ENCODE measurements at places on chromosomes 3 and 15.

DNA sequence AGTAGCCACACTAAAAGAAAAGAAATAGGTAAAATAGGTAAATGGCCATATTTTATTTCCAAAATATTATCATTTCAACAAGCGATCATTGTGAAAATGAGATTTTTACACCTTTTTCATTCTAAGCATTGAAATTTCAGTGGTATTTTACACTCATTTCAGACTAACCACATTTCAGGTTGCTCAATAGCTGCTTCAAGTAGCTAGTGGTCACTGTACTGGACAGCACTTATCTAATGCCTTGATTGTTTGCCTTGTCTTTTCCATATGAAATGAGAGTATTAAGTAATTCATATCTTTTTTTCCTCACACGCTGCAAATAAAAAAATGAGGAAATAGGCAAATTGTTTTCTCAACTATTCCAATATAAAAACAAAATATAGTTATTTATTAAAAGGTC lies 332.8 kb downstream of the NLGN1 start:
- no peak for DNase-seq

DNA sequence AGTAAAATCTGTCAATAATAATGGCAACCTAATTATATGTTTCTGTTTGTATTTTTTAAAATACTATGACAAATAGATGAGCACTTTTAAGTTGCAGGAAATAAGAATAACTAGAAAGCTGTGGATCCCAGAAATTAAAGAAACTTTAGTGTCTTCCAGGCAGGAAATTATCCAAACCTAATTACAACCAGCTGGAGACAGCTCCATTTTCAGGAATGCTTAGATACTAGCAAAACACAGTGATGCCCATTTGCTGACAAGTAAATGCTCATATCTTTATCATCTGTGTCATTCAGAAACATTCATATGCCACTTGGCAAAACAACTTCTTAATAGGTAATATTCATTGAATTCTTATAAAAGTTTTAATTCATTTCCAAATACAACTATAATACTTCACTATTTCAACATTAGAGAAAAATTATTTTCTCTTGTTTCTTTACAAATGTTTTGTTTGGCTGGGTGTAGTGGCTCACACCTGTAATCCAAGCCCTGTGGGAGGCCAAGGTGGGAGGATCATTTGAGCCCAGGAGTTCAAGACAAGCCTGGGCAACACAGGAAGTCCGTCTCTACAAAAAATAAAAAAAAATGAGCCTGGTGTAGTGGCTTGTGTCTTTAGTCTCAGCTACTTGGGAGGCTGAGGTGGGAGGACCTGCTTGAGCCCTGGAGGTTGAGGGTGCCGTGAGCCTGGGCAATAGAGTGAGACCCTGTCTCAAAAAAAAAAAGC lies 169.1 kb upstream of the TSPAN3 start:
- DNase-seq, result no peak

GRCh38 chr3:52771334-52771681 lies 568 bp upstream of the NEK4 start:
- DNase-seq, result peak; percentile 23

DNA sequence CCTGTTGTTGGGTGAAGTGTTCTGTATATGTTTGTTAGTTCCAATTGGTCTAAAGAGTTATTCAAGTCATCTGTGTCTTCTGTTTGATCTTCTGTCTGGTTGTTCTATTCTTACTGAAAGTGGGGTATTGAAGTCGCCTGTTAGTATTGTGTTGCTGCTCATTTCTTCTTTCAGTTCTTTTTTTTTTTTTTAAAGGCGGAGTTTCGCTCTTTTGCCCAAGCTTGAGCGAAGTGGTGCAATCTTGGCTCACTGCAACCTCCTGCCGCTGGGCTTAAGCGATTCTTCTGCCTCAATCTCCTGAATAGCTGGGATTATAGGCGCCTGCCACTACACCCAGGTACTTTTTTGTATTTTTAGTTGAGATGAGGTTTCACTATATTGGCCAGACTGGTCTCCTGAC lies 23.5 kb downstream of the PFN2 start:
- no peak for DNase-seq

- DNase-seq, result no peak
Observed at GRCh38 chr3:15787526-15787925, 10.3 kb downstream of the ANKRD28 start.

DNA sequence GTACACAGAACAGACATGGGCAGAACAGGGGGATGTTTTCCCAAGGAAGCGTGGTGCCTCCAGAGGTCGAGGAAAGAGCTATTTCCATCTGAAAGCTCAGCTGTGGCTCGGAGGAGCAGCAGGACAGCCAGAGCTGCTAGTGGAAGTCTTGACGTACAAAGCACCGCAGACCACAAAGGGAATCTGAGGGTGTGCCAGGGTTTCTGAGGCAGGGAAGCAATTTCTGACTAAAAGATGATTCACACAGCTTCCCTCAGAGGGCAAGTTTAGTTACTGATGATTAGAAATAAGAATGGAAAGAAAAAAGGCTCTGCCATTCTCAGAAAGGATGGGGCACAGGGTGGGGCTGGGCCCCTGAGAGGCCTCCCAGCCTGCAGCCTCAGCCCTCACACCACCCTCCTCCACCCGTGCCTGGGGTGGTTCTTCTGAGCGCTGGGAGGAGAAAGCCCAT lies 45.8 kb upstream of the SEC13 start:
- DNase-seq, result no peak

- no peak for DNase-seq
Observed at GRCh38 chr3:97871801-97872524, 50.2 kb downstream of the CRYBG3 start.

- DNase-seq, result no peak
Observed at GRCh38 chr3:86937306-86937791, 53.6 kb downstream of the VGLL3 start.

DNA sequence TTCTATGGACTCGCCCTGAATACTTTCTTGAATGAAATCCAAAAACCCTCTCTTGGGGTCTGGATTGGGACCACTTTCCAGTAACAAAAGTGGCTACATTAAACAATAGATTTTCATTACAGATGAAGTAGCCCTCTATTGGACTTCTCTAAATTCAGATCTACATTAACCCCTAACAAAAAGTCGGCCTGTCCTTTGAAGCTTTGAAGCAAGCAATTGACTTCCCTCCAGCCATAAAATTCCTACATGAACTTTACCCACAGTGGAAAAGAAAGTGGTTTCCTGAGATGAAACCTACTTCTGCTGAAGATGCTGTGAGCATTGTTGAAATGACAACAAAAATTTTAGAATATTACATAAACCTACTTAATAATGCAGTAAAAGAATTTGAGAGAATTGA lies 967.1 kb upstream of the ROBO1 start:
- no peak for DNase-seq

GRCh38 chr3:52506266-52506966 lies 11.3 kb downstream of the STAB1 start:
- no peak for DNase-seq

GRCh38 chr15:68354923-68355322 lies 77.0 kb downstream of the ITGA11 start:
- DNase-seq, result no peak

GRCh38 chr15:48777645-48778330 lies 33.1 kb downstream of the CEP152 start:
- DNase-seq, result no peak

DNA sequence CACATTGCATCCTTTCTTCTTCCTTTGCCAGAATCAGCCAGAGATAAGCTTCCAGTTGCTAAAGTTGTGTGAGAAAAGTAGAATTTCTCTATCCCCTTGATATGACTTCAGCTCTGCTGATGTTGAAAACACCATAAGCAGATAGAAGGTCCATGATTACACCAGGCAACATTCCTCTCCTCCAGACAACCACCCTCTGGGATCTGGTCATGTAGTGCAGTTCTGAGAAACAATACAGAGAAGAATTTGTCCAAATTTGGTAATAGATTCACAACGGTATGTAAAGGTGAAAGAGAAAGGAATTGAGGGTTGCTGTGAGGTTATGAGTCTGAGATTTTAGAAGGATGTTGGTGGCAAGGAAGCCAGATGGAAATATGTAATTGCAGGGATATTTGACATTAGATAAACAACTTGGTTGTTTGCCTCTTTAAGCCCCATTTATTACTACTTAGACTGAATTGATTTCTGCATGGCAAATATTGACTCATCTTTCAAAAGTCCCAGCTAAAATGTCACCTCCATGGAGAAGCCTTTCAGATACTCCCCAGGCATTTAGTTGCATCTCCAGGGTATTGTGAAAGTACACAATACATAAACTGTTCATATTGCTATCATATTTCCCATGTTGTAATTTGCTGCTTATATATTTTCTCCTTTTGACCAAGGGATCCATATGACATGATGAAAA lies 134.9 kb downstream of the GAP43 start:
- no peak for DNase-seq

GRCh38 chr3:29693863-29694262 lies 413.0 kb downstream of the RBMS3 start:
- DNase-seq, result no peak

DNA sequence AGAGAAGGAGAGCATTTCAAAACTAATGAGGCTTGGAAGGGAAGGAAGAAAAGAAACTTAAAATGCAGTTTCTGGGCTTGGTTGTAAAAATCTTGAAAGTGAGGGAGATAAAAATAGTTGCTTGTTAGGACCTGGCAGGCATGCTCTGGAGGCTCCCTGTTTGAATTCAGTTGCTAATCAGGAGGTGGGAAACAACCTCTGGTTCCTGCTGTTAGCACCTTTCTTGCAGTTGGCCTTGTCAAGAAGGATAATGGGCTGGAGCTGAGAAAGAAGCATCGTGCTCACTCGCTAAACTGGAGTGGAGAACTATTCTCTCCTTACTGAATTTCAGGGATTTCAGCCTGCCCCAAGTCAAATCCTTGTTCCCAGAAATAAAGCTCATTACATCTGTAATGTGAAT lies 23.4 kb downstream of the SNAPC5 start:
- DNase-seq, result no peak

DNA sequence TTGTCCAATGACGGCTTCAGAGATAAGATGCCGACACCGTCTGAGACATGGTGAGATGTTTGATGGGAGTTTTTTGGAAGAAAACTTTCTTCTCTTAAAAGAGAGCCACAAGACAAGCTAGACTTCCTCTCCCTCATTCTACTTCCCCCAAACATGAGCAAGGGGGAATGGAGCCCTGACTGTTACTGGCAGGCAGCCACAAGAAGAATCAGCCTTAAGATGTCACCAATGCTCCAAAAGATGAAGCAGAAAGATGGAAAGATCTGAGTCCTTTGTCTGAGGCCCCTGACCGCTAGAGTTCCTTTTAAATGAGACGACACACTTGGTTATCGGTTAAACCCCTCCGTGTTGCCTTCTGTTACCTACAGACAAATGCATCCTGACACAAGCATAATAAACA lies 108.7 kb downstream of the ST8SIA2 start:
- no peak for DNase-seq

DNA sequence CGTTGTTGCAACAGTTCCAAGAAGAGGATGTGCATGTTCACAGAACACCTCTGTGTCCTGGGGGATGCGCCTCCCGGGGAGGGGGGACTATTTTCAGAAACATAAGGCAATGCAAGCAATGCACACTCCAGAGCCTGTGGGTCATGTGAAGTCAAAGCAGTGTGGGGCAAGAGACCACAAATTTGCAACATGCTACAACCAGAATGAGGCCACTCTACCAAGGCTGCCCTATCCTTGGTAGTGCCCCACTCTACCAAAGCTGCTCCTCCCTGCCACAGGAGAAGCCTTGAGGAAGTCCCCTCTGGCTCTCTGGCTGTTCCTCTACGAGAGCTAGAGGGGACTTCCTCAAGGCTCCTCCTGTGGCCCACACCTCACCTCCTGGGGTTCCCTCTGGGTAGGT lies 8.4 kb upstream of the NR2C2 start:
- no peak for DNase-seq

GRCh38 chr3:123997543-123997942 lies 5.6 kb upstream of the ROPN1 start:
- DNase-seq, result no peak

DNA sequence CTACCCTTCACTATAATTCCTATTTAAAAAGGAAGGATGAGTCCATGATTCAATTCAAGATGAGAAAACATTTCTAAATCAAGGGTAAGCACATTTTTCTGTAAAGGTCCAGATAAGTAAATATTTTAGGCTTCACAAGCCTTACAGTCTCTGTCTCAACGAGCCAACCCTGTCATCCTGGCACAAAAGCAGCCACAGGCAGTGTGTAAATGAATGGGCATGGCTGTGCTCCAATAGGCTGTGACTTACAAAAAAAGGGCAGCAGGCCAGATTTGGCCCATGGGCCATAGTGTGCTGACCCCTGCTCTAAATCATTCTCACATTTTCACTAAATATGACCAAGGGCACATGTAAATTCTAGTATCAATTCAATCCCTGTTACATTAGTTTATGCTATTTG lies 200.4 kb downstream of the WNT5A start:
- no peak for DNase-seq

DNA sequence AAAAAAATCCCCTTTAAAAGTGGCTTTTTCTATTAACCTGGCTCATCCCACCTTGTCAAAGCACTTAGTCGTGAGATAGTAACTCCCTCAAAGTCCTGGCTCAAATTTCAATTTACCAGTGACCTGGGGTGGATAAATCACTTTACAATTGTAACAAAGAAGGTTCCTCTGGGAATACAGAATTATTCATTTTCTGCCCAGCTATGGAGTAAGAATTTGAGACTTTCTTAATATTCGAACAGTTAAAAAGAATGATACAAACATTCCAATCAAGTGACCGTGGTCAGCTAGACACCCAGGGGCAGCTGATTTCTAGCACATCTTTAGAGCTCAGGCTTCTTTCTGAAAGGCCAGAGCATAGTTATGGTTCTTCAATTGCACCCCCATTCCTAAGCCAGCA lies 291.0 kb upstream of the TGFBR2 start:
- no peak for DNase-seq

- no peak for DNase-seq
Observed at GRCh38 chr3:127735767-127736693, 63.3 kb downstream of the ABTB1 start.

- no peak for DNase-seq
Observed at GRCh38 chr15:56891852-56892440, 26.5 kb upstream of the TCF12 start.

GRCh38 chr15:20340931-20341661 lies 200.5 kb downstream of the GOLGA6L6 start:
- DNase-seq, result no peak

GRCh38 chr3:128597900-128598299 lies 52.7 kb downstream of the RPN1 start:
- no peak for DNase-seq
